ENCODE measurements at places on chromosomes 7 and 10. TPM values are rescaled to one million over a fixed set of nuclear protein-coding genes. Genes with fewer than 3 reads are reported as not detected.

The UNCX gene
- total RNA-seq, result not detected

The SRI gene
- 169 TPM for total RNA-seq

The VIPR2 gene
- total RNA-seq, result not detected

The HMX3 gene
- 0.45 TPM for total RNA-seq

DNA sequence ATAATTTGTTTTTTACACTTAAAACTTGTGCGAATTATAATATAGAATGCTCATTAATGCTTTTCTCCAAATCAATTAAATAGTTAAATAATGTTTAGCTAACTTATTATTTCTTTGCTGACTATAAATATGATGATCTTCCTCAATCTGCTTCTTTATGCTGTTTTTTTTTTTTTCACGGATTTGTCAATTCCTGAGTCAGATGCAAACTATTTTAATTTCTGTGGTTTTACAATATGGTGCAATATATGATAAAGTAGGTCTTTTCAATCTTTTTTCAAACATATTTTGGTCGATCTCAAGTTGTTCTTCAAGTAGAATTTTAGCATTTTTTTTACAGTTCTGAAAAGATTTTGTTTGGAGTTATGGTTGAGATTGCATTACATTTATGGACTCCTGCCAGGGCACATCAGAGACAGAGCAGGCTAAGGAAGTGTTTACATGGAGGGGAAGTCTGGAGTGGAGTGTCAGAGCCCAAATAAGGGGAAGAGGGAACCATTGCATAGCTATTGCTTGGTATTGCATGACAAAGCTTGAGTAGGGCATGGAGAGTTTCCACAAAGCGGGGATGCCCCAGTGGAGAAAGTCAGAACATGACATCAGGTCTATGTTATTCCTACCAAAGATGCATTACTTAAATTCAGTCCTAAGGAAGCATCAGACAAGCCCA is 204.4 kb downstream of the OTUD1 start:
- no peaks in the 10 kb centered on the region for H3K4me1 ChIP-seq
- DNase-seq, result no peak
- no peaks in the 10 kb centered on the region for H3K36me3 ChIP-seq

- DNase-seq, result no peak
- H3K4me1 ChIP-seq, result peaks cover 32% of the 10 kb centered on the region
- H3K27me3 ChIP-seq, result no peaks in the 10 kb centered on the region
- peaks cover 29% of the 10 kb centered on the region for H3K36me3 ChIP-seq
- H3K27ac ChIP-seq, result no peak overlapping the region
Measured at GRCh38 chr7:66771795-66772194, 31.3 kb downstream of the RABGEF1 start.

- no peaks in the 10 kb centered on the region for H3K36me3 ChIP-seq
- DNase-seq, result no peak
- H3K27ac ChIP-seq, result no peak overlapping the region
- H3K27me3 ChIP-seq, result no peaks in the 10 kb centered on the region
Measured at GRCh38 chr10:65413001-65413400, 1512.8 kb upstream of the LRRTM3 start.

DNA sequence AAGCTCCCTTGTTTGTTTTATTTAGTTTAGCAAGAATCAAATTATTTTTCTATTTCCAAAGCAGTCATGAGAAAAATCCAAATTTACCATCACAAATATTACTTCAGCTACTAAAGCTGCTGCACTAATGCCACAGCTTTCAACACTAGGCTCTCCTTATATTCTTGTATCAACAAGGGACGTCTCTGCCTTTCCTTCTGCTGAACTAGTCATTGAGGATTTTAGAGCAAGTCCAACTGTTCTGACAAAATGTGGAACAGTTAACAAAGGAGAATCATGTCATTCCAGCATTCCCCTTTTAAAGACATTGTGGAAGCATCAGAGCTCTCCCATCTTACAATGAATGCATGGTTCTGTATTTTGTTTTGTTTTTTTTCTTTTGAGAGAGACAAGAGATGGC is 28.6 kb downstream of the FAM13C start:
- H3K4me1 ChIP-seq, result no peaks in the 10 kb centered on the region
- H3K27me3 ChIP-seq, result no peaks in the 10 kb centered on the region

GRCh38 chr7:142801601-142802295 is 31.0 kb downstream of the PRSS2 start:
- peak overlapping the region; percentile 100 for H3K4me3 ChIP-seq
- peaks cover 68% of the 10 kb centered on the region for H3K4me1 ChIP-seq
- H3K27me3 ChIP-seq, result no peaks in the 10 kb centered on the region
- DNase-seq, result peak; percentile 9

- no peak overlapping the region for H3K27ac ChIP-seq
- DNase-seq, result no peak
- no peaks in the 10 kb centered on the region for H3K4me1 ChIP-seq
Measured at GRCh38 chr10:125214283-125214570, 53.9 kb upstream of the CTBP2 start.

GRCh38 chr7:37289781-37290180 is 158.9 kb downstream of the ELMO1 start:
- H3K27ac ChIP-seq, result no peak overlapping the region
- no peaks in the 10 kb centered on the region for H3K27me3 ChIP-seq

DNA sequence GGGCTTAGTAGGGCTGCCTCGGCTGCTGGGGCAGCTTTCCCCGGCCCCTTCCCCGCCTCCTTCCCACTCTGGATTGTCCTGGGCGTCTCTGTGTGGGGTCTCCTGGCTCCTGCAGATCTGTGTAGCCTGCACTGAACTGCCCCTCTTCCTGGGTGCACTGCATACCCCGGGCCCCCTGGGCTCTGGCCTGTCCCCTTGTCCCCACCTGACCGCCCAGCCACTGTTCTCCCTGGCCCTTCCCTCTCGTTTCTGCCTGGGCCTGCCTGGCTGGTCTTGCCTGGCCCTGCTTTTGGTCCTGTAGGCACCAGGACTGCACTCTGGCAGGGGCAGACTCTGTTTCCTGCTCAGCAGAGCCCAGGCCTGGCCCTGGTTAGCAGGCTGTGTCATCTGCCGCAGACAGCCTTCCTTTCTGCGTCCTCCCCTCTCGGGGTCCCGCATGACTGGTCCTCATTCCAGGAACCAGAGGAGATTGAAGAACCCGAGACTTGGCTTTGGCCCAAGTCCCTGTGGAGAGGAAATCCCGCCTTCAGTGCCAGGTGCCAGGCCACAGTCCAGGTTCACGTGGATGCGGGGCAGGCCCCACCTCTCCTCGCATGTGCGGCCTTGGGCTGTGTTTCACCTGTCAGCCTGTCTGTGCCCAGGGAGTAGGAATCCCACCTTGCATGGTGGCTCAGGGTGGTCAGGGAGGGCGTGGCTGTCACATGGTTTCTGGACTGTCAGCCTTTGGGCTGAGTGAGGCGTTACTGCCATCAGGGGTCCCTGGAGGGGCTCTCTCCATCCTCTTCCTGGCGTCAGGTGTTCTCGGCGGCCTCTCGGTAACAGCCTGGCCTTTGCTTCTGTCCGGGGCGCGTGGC is 9.2 kb downstream of the INPP5A start:
- no peak overlapping the region for H3K4me3 ChIP-seq
- peaks cover 70% of the 10 kb centered on the region for H3K4me1 ChIP-seq
- no peaks in the 10 kb centered on the region for H3K27me3 ChIP-seq
- H3K27ac ChIP-seq, result no peak overlapping the region
- peaks cover 2% of the 10 kb centered on the region for H3K36me3 ChIP-seq
- DNase-seq, result peak; percentile 27

All from activated CD8-positive, alpha-beta T cell treated with anti-CD3 and anti-CD28 coated beads for 36 hours (primary cell).